ENCODE measurements at places on chromosomes 7 and 10.

- DNase-seq = no peak
These were observed 43.4 kb downstream of the GLI3 start for GRCh38 chr7:42193471-42194129.

DNA sequence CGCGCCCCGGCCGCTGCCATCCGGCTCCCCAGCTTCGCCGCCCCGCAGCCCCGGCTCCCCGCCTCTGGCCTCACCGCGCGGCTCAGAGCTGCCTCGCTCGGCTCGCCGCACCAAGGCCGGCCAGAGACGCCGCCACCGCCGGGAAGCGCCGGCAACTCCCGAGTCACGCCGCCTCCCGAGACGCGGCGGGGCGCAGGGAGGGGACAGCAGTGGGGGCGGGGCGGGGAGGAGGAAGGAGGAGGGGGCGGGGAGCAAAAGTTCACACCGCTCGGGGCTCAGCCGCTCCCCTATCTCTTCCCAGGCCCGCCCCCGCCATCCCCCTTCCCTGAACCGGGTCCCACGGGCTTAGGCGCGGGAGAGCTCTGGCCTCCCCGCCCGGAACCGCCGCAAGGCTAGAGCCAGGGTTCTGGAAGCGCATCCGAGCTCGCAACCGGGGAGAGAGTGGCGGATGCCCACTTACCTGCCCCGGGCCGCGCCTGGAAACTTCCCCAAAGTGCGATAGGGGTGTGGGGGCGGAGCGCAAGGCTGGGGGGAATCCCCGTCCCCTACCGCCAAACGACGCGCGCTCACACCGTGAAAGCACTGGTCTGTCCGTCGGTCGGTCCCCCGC is 1.0 kb downstream of the CHST15 start:
- DNase-seq = peak; percentile 70

DNA sequence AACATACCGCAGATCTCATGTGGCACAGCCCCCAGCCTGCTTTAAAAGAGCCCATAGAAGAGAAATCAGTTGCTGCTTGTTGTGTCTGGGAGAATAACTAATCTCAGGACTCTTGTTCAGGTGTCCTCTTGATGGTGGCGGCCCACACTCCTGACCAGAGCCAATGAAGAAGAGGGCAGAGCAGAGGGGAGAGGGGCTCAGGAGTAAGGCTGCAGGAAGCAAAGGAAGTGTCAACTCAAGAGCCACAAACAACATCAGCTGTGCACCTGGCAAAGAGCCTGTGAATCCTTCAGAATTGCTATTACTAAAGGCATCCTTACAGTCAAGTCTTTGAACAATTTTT is 59.8 kb upstream of the PTN start:
- DNase-seq = no peak

DNA sequence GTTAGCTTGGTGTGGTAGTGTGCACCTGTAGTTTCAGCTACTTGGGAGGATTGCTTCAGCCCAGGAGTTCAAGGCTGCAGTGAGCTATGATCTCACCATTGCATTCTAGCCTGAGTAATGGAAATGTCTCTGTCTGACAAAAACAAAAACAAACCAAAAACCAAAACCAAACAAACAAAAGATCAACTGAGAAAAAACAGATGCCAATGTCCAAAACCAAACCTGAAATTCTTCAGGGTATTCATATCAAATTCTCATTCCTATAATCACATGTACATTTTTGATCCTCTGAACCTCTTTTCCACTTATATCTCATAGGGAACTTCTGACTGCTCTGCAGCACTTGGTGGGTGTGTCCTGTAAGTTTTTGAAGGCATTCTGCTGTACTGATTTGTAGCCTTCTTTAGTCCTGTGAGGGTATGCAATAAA is 87.0 kb downstream of the CDK6 start:
- DNase-seq = no peak

- DNase-seq = no peak
These were observed 98.3 kb downstream of the PDGFA start for GRCh38 chr7:421136-421991.

DNA sequence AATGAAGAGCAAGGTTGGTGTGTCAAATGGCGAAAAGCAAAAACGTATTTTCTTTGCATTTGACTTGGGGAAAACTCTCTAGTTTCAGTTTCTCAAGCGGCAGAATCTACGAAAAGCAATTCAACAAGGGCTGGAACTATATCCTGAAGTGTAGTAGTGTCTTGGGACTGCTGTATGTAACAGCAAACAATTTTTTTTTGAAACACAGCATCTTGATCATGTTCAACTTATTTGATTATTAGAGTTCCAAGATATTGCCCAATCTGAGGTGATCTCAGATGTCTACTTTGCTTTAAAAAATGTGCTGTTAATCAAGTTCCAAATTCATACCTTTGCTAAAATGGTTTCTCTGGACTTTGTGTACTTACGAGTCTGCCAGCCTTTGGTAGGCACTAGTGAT is 120.6 kb downstream of the ZWINT start:
- DNase-seq = no peak

DNA sequence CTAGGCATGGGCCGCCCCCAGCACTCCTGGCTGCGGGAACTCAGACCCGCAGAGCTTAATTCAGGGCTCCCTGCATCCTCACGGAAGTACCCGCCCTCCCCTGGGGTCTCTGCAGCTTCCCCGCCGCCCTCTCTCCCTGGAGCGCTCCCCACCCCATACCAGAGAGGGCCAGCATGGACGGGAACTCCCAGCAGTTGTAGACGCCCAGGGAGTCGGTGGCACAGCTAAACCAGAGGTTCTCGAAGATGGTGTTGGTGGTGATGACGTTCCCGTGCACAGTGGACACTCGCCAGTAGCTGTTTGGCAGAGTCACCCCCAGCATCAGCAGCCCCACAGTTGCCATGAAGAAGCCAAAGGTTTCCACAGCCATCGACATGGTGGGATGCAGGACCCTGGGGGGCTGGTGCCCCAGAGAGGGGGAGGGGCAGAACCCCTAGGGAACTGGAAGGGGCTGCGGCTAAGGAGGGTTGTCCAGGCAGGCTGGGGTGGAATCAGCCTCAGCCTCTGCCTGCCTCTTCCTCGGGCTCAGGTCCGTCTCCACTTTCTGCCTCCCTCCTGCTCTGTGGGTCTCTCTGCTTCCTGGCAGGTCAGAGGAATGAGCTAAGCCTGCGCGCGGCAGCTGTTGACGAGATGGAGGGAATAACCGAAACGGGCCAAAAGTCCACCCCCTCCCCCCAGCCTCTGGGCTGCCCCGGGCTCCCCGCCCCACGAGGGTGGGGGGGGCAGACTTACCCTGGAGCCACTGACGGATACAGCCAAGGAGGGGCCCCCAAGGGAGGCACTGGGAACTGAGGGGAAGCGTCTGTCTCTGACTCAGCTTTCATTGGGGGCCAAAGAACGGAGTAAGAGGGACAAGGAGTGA is at the start of gene CLDN15:
Gene CLDN15, minus strand, starts transcription at position 597 of the 862 bp plus-strand sequence. Its CDS starts 221 bp downstream, at position 376.
- DNase-seq = no peak

DNA sequence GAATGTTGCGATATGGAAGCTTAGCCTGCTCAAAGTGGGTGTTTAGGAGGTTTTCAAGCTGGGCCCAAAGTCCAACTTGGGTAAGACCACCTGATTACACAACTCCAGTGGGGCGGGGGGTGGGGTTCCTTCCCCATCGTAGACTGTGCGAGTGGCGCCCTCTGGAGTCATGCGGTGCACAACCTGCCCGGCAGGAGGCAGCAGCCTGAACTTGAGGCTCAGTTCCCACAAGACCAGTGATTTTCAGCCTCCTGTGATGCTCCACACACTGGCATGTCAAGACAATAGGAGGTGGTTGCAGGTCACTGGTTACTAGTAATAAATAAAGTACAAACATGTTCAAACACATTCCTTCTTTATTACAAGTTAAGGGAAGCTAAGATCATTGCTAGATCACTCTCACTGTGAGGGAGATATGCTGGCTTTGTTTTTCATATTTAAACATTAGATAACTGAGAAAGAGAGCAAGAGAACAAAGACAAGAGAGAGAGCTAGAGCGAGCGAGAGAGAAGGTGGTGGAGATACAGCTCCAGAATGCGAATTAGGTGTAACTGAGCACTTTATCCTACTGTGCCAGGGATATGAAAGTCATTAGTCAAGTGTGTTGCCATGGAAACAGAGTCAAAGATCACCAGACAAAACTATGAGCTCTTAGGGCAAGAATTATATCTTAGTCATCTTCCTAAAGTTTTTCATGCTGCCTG is 97.4 kb upstream of the BMPER start:
- DNase-seq = peak; percentile 85

DNA sequence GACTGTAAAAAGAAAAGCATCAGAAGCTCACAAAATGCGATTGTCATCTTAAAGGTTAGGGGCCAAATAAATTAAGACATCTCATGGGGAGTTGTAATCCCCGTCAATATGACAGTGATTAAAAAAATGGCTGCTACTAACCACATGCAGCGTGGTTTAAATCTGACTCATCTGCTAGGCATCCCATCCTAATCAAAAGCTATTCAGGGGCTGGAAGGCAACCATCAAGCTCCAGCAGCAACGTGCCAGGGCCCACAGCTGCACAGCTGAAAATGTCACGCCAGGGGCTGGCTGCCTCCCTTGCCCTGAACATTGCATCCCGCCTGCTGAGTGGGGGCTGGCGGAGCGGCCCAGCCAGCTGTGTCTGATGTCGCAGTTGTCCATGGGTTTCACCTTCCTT is 66.3 kb upstream of the FRMD4A start:
- DNase-seq = peak; percentile 89

- peak; percentile 92 for DNase-seq
These were observed 262.8 kb upstream of the GRB10 start for GRCh38 chr7:51045319-51046102.

- no peak for DNase-seq
These were observed 251.9 kb downstream of the AGMO start for GRCh38 chr7:15309872-15310271.

DNA sequence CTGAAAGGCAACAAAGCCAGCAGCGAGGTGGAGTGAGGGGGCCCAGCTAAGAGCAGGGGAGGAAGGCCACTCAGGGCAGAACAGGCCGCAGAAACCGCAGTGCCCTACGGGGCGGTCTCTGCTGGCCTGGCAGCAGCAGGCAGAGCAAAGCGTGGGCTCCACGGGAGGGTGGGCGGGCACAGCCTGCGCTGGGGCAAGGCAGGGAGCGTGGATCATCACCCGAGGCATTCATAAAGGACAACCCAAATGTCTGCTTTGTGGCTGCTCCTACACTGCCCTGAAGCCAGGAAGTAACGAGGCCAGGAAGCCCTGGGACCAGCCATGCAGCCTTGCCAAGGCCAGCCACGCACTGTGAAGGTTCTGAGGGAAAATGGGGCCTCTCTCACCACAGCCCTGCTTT is 127.5 kb downstream of the MAD1L1 start:
- no peak for DNase-seq

DNA sequence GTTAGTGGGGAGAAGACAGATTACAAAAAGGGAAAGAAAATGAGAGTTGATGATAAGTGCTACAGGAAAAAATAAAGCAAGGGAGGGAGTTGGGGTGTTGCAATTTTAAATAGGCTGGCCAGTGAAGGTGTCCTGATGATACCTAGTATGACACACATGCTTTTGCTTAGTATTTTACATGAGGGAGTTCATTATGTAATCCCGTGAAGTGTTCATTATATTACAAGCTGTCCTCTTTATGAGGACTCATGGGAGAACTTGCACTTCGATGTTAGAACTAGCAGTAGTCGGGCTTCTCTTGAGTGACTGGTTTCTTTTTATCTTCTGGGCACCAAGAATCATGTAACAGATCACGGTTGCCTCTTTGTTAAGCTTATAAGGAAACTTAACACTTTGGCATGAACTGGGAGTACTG is 102.3 kb upstream of the MTPN start:
- DNase-seq = no peak

DNA sequence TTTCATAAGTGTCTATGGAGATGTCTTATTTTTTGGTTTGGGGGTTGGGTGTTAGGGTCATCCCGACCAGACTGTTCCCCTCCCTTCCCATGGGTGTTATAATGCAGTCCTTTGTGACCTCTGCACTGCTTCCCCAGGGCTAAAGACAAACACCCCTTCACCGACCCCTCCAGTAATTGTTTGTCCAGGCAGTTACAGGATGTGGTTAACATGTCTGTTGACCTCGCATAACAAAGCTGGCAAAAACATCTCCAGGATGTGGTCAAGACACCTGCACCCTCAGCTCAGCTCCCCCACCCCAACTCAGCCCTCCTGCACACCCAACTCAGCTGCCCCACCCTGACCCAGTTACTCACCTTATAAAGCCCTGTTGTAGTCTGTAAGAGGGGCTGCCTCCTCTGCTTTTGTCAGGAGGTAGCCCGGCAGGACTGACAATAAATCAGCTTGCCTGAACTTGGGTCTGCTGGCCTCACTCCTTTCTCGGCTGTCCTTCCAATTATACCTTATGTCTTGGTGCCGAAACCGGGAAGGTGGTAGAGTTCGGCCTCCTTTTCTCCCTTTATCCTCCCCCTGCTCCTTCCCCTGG is 102.2 kb downstream of the ZNF92 start:
- DNase-seq = peak; percentile 10

- no peak for DNase-seq
These were observed 44.2 kb downstream of the JAZF1 start for GRCh38 chr7:28136420-28136819.

DNA sequence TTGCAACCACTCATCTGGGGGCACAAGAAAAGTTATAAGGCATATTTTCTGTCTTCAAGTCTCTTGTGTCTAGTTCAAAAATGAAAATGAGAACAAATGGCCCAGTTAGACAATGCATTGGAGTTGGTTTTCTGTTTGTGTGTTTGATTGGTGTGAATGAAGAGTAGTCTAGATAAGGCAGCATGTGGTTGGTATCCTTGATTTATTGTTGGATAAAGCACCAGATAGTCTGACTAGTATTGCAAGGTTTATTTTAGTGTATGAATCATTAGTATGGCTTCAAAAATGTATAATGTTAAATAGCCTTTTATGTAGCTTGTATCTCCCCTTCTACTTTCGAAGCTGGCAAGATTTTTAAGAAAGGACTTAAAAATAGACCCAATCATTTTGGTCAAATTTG is 237.3 kb downstream of the CDK14 start:
- no peak for DNase-seq

DNA sequence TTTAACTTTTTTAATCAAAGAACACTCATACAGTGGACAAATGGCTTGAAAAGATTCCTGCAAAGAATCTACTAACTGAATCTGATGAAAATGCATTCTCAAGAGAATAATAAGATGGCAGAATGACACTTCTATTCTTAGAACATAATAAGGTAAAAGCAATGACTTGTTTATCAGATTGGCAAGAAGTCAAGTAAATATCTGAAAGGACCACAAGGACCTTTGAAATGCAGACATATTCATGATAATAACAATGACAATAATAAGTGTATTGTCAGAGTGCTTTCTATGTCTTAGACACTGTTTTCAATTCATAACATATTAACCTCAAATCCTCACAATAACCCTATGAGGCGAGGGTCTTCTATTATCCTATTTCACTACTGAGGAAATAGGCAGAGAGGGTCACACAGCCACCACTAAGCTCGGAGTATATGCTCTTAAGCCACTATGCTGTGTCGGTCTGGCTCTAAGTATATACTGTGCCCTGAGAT is 10.6 kb downstream of the HACD1 start:
- no peak for DNase-seq

DNA sequence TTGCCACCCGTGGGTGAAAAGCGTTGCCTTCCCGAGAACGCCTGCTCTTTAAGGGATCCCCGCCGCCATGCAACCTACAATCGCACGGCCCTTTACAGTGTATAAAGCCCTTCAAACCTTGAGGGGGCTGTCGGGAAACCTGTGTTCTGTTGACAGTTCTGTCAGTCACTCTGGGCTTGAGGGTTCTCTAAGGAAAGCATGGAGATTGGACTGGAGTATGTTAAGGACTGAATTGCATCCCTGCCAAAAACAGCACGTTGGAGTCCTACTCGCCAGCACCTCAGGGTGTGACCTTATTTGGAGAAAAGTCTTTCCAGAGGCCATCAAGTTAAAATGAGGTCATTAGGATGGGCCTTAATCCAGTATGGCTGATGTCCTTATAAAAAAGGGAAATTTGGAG is 70.6 kb downstream of the PFKFB3 start:
- DNase-seq = no peak
